ENCODE measurements at places on chromosomes 12 and 14. TPM values are rescaled to one million over a fixed set of nuclear protein-coding genes. Genes with fewer than 3 reads are reported as not detected.

CABP1 gene
- 3.1 TPM for total RNA-seq

DNA sequence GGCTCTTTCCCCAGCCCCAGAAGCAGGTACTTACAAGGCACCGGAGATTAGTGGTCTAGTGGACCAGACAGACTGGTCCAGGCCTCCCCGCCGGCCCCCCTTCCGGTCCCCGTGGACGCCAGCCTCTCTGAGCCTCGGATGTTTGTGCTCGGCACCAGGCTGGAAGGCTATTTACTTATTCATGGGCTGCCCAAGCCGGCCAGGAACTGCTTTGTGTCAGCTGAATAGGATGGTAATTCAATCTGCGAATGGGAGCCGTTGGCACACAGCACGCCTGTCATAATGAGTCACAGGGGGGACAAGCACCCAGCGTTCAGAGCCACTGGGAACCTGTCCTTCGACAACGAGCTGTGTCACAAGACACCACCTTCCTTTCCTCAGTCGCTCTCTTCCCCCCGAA, 82.3 kb downstream of the RIMBP2 start:
- H3K4me3 ChIP-seq, result peak overlapping the region; percentile 49
- H3K27ac ChIP-seq, result no peak overlapping the region
- H3K36me3 ChIP-seq, result no peaks in the 10 kb centered on the region
- peak; percentile 91 for DNase-seq
- no peaks in the 10 kb centered on the region for H3K27me3 ChIP-seq

NGB gene
- 0.11 TPM for total RNA-seq

DNA sequence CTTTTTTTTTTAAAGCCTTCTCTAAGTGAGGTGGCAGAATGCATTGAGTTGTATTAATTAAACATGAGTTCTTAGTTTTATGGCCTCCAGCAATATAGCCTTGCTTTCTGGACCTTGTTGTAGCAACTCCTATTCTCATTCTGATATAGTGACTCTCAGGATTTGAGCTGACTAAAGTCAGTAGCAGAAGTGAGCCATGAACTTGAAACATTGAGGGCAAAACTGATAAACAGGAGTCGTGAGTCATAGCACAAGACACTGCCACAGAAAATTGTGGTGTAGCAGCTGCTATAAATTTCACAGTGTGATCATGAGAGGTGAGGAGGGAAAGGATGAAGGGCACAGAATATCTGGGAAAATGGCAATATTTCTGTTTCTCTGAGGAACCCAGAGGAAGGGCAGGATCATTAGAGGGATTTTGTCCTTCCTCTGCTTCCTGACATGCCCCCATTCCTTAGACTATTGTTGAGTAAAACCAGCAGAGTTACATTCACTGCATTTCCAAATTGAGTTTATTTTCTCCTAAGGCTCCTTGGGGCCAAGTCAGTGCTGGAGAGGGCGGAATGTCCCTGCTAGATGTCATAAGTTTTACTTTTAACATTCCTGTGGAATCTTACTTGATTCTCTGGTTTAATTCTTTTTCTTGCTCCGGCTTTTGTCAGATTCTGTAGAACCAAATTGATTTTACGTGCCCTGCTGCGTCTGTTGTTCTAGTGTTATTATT, 7.5 kb downstream of the KLRG1 start:
- H3K4me1 ChIP-seq, result peaks cover 3% of the 10 kb centered on the region
- H3K4me3 ChIP-seq, result no peak overlapping the region
- no peaks in the 10 kb centered on the region for H3K27me3 ChIP-seq
- DNase-seq, result no peak

DNA sequence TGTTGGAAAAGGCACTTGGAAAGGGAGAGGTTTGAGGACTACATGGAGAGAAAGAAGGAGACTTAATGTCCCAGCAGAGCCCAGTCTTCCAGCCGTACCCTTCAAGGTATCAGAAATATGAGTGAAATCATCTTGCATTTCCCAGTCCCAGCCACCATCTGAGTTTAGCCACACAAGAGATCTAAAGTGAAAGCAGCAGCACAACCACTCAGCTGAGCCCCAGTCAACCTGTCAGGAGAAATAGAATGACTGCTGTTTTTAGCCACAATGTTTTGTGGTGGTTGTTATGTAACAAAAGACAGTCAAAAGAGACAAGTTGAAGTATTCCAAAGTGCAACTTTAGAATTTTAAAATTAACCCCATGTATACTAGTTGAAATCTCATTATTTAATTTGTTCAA, 28.0 kb downstream of the DERA start:
- H3K4me3 ChIP-seq, result no peak overlapping the region
- H3K36me3 ChIP-seq, result no peaks in the 10 kb centered on the region
- no peaks in the 10 kb centered on the region for H3K27me3 ChIP-seq
- no peaks in the 10 kb centered on the region for H3K4me1 ChIP-seq
- no peak for DNase-seq

- no peaks in the 10 kb centered on the region for H3K27me3 ChIP-seq
- no peak overlapping the region for H3K4me3 ChIP-seq
- no peaks in the 10 kb centered on the region for H3K36me3 ChIP-seq
- no peak for DNase-seq
- H3K4me1 ChIP-seq, result no peaks in the 10 kb centered on the region
Observed at GRCh38 chr14:54177019-54177418, 219.8 kb upstream of the CDKN3 start.

DNA sequence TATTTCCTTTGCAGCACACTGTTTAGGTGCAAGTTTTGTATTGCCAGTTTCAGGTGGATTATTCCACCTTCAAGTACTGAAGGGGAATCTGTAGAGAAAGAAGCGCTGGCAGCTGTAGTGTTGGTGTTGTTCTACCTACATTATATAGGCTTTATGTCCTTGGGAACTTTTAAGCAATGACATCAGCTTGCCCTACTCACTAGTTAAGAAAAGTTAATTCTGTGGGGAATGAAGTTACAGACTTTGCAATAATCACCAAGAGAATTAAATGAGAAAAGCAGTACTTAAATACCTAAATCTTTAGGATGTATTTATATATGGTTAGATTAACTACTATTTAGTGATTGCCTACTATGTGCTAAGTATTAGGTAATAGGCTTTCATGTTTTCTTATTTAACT, at the start of gene OR4E1:
TSS of gene OR4E1 (minus strand) at position 101 of the 400 bp plus-strand sequence. CDS start 2,883 bp downstream, outside the sequence.
- H3K27ac ChIP-seq, result no peak within 1 kb of the TSS
- no peaks in the 10 kb centered on the region for H3K4me1 ChIP-seq
- H3K36me3 ChIP-seq, result no peaks in the 10 kb centered on the region
- no peaks in the 10 kb centered on the region for H3K27me3 ChIP-seq
- no peak within 1 kb of the TSS for H3K4me3 ChIP-seq

ALX1 gene
- total RNA-seq, result 2.1 TPM

- H3K27me3 ChIP-seq, result no peaks in the 10 kb centered on the region
- H3K4me3 ChIP-seq, result no peak overlapping the region
- H3K36me3 ChIP-seq, result no peaks in the 10 kb centered on the region
- H3K4me1 ChIP-seq, result no peaks in the 10 kb centered on the region
- DNase-seq, result no peak
- no peak overlapping the region for H3K27ac ChIP-seq
Observed at GRCh38 chr14:60594062-60594461, 55.2 kb downstream of the SIX1 start.

TPPP2 gene
- not detected for total RNA-seq

E2F7 gene
- 24.5 TPM for total RNA-seq

GRCh38 chr14:26286913-26287205, 311.0 kb downstream of the NOVA1 start:
- no peak overlapping the region for H3K27ac ChIP-seq
- H3K36me3 ChIP-seq, result peaks cover 3% of the 10 kb centered on the region
- no peak for DNase-seq
- peaks cover 7% of the 10 kb centered on the region for H3K4me1 ChIP-seq

DNA sequence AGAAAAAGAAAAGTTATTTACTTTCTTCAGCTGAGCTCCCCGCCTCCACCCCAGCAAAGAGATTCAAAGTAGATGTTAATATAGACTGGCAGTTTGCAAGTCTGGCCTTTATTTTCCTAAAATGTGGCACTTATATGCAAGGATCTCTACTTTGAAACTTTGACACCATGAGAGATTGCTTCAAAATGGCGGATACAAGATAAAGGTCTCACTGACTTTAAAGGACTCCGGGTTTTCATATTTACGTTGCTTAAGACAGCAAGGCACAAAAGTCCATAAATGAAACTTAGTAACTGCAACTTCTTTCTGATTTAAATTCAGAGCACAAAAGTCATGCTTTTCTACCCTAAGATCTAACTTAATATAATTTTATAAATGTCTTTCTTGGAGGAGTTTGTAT, 3.5 kb downstream of the OTX2 start:
- peaks cover 14% of the 10 kb centered on the region for H3K4me1 ChIP-seq
- H3K27me3 ChIP-seq, result peaks cover 62% of the 10 kb centered on the region
- H3K36me3 ChIP-seq, result peaks cover 50% of the 10 kb centered on the region
- peak overlapping the region; percentile 98 for H3K27ac ChIP-seq

TAS2R9 gene
- not detected for total RNA-seq

DNA sequence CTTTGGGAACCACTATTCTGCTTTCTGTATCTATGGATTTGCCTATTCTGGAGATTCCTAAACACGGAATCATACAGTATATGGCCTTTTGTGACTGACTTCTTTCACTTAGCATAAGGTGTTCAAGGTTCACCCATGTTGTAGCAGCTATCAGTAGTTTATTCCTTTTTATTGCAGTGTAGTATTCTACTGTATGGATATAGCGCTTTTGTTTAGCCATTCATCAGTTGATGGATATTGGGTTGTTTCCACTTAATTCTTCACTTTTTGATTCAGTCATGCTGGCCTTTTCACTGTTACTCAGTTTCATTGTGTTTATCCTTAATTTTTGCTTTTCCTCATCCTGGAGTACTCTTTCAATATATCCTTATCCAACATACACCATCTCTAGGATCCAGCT, 5.1 kb downstream of the PPP4R4 start:
- no peak overlapping the region for H3K4me3 ChIP-seq
- H3K27ac ChIP-seq, result no peak overlapping the region
- H3K4me1 ChIP-seq, result peaks cover 3% of the 10 kb centered on the region
- no peak for DNase-seq
- peaks cover 5% of the 10 kb centered on the region for H3K36me3 ChIP-seq

WNT1 gene
- total RNA-seq, result not detected

GRCh38 chr12:73632191-73632590, 905.4 kb upstream of the ATXN7L3B start:
- no peaks in the 10 kb centered on the region for H3K4me1 ChIP-seq
- no peak overlapping the region for H3K4me3 ChIP-seq
- H3K27me3 ChIP-seq, result no peaks in the 10 kb centered on the region
- no peak overlapping the region for H3K27ac ChIP-seq
- H3K36me3 ChIP-seq, result no peaks in the 10 kb centered on the region

GRCh38 chr14:82636426-82636825, 1102.8 kb upstream of the SEL1L start:
- H3K4me3 ChIP-seq, result no peak overlapping the region
- peaks cover 5% of the 10 kb centered on the region for H3K36me3 ChIP-seq
- no peaks in the 10 kb centered on the region for H3K4me1 ChIP-seq
- H3K27ac ChIP-seq, result no peak overlapping the region

GLS2 gene
- 17.0 TPM for total RNA-seq

C14orf93 gene
- total RNA-seq, result 8.2 TPM

ACSS3 gene
- 19.3 TPM for total RNA-seq

- H3K36me3 ChIP-seq, result no peaks in the 10 kb centered on the region
- no peak for DNase-seq
- no peak overlapping the region for H3K27ac ChIP-seq
- no peaks in the 10 kb centered on the region for H3K4me1 ChIP-seq
Observed at GRCh38 chr14:36516719-36517241, 3.3 kb downstream of the NKX2-1 start.

DNA sequence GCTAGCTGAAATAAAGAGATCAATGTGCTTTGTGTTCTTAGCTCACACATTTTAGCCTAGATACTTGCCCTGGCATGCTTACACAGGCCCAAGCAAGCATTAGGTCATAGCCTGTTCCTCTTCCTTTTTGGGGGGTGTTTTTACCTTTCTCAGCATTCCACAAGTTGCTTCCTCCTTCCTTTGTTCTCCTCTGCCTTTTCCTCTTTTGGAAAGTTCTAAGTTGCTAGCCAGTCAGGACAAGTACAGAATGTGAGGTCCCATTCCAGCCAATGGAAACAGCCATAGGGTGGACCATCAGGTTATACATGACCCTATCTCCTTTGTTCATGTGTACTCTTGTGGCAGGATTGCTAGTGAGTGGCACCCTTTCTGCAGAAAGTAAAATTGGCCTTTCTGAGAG, 154.9 kb downstream of the RASSF9 start:
- H3K27me3 ChIP-seq, result no peaks in the 10 kb centered on the region
- no peak overlapping the region for H3K4me3 ChIP-seq
- H3K36me3 ChIP-seq, result no peaks in the 10 kb centered on the region

NUMB gene
- 51.9 TPM for total RNA-seq

DNA sequence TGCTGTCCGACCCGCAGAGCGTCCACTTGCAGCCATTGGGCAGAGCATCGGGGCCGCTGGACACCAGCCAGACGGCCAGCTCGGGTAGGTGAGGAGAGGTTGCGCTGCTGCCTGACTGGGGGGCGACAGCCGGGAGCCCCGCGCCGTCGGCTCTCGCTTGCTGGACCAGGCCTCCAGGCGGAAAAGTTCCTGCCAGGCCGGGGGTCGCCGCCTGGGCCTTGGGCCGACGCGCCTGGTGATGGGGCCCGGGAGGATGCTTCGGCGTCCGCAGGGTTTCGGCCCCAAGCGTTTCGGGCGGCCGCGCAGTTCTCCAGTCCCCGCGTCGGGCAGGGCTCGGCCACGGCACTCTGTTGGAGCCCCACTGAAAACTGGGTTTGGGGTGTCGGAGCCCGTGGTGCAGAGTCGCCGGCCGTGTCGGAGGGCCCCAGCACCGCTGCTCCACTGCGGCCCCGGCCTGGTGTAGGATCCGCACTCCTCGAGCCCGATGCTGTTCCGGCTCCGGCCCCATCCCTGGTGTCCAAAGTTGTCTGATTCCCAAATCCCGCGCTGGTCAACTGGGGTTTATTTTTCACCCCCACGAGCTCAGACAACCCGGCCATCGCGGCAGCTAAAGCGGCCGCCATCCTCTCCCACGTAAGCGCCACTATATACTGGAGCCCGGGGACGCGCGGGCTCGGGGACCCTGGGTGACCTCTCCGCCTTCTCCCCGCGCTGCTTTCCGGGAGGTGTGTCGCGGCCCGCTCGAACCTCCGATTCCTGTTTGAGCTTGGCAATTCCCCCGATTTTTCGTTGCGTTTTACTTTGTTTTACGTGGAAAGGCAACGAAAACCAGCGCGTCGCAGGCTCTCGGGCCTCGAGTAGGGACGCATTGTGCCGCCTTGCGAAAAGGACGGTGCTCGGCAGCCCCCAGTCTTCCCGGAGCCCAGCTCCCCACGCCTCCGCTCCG, 872 bp downstream of the VSX2 start:
- H3K4me1 ChIP-seq, result 0 out of 2 replicates have a peak, but pooled peaks cover 6% of the 10 kb centered on the region
- no peak overlapping the region for H3K27ac ChIP-seq
- peaks cover 66% of the 10 kb centered on the region for H3K27me3 ChIP-seq
- H3K36me3 ChIP-seq, result no peaks in the 10 kb centered on the region
- DNase-seq, result no peak

RNASE9 gene
- total RNA-seq, result not detected

DNA sequence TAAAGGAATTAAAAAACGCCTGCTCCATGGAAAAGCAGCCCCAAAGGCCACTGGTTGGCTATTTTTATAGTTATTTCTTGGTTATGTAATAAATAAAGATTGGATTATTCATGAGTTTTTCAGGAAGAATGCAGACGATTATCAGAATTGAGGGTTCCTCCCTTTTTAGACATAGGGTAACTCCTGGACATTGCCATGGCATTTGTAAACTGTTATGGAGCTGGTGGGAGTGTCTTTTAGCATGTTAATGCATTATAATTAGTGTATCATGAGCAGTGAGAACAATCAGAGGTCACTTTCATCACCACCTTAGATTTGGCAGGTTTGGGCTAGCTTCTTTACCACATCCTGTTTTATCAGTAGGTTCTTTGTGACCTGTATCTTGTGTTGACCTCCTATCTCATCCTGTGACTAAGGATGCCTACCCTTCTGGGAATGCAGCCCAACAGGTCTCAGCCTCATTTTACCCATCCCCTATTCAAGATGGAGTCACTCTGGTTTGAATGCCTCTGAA, 728.7 kb downstream of the GALC start:
- no peaks in the 10 kb centered on the region for H3K36me3 ChIP-seq
- DNase-seq, result no peak
- no peak overlapping the region for H3K4me3 ChIP-seq
- H3K27ac ChIP-seq, result no peak overlapping the region

Data from H9 (cell line).